ENCODE measurements at places on chromosomes 11 and 22.

GRCh38 chr11:27456795-27457329 is 15.7 kb downstream of the LGR4 start:
- DNase-seq: no peak

DNA sequence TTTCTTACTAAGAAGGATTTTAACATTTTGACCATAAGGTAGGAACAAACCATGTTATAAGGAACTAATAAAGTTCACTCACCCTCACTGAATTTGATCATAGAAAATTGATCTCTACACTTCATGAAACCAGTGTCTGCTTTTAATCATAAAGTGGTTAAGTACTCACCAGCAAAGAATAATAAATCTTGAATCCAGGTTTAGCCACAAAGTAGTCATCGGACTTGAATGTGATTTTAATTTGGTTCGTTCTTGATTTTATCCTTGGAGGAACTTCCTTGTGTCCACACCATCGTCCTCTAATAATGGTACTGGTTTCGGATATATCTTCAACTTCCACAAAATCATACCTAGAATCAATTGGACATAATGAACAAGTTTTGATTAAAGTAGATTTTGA is 40.5 kb upstream of the DDI1 start:
- no peak for DNase-seq

GRCh38 chr22:32378707-32379272 is 21.1 kb downstream of the RFPL3 start:
- no peak for DNase-seq

DNA sequence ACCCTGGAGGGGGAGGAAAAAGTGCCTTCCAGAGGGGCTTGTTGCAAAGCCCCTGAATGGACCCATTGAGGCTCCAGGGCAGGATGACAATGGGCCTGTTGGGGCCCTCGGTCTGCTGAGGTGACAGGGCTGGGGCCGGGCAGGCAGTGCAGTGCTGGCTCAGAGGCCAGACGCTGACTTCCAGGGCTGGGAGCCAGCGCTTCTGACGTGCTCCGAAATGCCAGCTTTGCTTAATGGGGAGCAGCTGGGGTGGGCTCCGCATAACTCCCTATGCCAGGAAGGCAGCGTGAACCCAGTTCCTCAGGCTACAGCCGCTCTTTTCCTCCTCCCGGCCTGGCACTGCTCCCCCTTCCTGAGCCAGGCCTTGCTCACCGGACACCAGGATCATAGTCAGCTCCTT is 17.7 kb downstream of the NAV2 start:
- DNase-seq: no peak

DNA sequence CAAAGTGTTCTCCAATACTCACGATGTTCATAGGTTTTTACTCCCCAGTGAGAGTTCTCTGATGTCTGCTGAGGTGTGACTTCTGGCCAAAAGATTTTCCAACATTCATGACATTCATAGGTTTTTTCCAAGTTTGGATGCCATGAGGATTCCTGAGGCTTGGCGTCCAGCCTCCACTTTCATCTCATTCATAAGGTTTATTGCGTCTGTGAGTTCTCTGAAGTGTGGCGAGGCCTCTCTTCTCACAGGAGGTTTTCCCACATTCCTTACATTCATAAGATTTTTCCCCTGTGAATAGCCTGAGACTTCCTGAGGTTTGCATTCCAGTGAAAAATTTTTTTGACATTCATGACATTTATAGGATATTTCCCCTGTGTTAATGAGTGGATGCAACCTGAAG is 1014.1 kb downstream of the LRRC4C start:
- DNase-seq: no peak

DNA sequence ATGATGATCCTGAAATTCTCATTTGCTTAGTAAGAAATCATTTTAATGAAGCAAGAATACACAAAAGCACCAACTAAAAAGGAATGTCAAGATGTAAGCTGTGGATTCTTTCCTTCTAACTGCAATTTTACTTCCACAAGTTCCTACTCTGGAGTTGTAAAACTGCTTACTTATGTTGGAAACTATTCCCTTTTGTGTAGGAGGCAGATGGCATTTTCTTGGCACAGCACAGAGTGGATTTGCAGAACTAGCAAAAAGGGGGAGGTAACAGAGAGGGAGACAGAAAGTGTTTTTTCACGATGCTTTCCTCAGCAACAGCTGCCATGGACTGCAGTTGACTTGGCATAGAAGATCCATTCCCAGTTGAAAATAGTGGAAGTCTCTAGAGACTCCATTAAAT is 1112.0 kb upstream of the RAG2 start:
- no peak for DNase-seq

DNA sequence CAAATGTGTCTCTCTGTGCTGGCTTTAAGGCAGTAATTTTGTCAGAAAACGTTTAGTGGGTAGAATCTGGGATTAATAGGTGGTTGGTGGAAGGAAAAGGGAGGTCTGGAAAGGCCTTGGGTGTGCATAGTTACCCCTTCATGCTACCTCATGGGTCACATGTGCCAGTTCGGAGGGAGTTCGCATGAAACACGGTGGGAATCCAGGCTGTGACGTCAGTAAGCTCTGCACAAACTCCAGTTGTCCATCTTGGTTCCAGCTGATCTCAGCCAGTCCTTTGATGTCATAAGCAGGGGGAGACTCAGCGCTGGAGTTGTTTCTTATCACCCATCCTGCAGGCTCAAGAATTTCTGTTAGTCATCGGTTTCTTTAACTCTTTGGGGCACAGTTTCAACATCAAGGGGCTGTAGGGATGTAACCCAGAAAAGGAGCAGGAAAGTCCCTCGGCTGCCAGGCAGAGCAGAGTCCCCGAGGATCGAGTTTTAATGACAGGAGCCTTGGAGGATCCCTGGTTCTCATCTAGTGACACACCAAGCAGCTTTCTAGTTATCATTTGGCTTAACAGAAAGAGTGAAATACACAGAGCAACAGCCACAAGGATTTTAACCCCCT is 28.9 kb downstream of the MOV10L1 start:
- DNase-seq: no peak

DNA sequence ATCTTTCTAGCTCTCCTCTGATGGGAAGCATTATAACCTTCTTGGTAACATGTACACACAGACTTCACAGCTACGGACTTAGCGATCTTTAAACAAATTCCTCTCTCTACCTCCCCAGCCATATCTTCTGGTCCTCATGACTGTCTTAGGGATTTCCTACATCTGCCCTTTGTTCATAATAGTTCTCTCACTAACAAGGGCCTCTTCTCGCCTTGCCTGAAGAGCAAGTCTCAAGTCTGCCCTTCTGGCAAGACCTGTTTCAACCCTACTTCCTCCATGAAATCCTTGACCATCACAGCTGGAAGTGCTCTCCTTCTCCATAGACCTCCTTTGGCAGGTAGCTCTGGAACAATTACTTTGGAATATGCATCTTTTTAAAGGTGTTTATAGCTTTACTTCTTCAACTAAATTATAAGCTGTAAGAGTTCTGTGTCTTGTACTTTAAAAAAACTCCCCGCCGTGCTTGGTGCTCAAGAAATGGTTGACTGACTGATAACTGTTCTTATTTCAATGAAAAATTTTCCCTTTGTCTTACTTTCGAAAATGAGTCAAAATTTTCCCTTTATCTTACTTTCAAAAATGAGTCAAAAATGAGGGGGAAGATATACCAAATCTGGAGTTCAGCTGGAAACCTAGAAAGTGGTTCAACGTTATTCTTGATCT is 34.7 kb downstream of the SNX19 start:
- DNase-seq: no peak

DNA sequence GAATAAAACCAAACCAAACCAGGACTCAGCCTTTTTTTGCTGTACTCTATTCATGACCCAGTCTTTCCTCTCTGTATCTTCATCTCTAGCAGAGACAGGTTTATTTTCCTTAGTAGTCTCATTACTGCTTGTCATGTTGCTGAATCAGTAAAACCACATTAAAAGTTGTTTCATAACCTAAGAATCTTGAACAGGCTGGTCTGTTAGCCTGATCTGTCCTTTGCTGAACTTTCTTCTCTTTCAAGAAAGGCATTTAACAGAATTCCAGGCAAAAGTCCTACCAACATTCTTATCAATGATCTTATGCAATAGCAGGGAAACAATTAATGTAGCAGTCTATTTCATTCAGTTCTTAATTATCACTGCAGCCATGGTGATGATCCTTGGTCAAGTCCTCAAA is 197.7 kb downstream of the CASP12 start:
- no peak for DNase-seq

- no peak for DNase-seq
These were observed 90.9 kb downstream of the MICAL2 start for GRCh38 chr11:12200991-12201985.

DNA sequence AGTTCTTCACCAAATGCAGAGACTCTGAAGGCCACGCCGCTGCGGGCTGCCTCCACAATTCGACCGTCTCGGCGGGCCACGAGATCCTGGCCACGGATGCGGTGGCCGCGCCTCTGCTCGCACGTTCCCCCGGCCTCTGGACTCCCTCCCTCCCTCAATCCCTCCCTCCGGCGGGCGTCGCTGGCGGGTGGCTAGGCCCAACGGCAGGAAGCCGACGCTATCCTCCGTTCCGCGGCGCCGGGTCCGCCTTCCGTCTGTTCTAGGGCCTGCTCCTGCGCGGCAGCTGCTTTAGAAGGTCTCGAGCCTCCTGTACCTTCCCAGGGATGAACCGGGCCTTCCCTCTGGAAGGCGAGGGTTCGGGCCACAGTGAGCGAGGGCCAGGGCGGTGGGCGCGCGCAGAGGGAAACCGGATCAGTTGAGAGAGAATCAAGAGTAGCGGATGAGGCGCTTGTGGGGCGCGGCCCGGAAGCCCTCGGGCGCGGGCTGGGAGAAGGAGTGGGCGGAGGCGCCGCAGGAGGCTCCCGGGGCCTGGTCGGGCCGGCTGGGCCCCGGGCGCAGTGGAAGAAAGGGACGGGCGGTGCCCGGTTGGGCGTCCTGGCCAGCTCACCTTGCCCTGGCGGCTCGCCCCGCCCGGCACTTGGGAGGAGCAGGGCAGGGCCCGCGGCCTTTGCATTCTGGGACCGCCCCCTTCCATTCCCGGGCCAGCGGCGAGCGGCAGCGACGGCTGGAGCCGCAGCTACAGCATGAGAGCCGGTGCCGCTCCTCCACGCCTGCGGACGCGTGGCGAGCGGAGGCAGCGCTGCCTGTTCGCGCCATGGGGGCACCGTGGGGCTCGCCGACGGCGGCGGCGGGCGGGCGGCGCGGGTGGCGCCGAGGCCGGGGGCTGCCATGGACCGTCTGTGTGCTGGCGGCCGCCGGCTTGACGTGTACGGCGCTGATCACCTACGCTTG is at the start of gene FUT4:
TSS of gene FUT4 (plus strand) at position 227 of the 951 bp plus-strand sequence. CDS start at position 440, 213 bp downstream.
- DNase-seq: peak; percentile 62

GRCh38 chr11:125887373-125888324 is at the start of gene HYLS1:
TSS of gene HYLS1 (plus strand) at chr11:125887668. CDS start at chr11:125899369, 11,701 bp downstream.
- DNase-seq: peak; percentile 97

DNA sequence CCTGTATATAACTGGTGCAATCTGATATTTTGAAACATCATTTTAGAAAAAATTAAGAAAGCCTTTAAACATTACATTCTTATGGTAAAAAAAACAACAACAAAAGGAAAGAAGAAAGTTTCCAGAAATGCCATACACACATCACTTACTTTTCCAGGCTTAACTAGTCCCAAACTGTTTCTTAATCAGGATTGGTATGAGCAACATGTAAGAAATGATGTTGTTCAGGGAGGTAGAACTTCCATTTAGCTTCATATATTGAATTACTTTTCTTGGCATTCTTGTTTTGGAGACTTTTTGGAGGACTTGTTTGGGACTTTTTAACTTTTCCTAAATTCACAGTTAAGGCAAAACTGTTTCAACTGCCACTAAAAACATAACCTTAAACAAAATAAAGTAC is 791.5 kb downstream of the METTL15 start:
- no peak for DNase-seq

DNA sequence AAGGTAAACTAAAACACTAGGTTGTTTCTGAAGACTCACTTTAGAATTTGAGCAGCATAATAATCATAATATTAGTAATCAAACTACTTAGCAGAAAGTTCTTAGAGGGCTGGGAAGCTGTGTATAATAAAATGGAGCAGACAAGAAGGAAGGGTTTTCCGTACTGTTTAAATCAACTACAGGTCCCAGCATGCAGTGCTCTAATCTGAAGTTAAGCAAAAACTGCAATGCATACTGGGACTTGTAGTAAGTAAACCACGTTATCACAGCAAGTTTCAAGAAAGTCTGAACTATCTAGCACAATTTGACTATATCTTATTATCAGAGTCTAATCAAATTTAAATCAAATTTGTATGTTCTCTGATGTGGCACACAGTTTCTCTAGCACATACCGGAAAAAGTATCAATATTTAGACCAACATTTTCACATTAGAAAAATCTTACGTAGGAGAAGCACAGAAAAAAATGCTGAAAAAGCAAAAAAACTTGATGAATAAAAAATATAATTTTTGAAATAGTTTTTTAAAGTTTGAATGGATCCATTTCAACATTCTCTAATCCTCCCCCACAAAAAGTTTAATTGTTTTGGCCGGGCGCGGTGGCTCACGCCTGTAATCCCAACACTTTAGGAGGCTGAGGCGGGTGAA is 8.2 kb downstream of the PHF21A start:
- no peak for DNase-seq

DNA sequence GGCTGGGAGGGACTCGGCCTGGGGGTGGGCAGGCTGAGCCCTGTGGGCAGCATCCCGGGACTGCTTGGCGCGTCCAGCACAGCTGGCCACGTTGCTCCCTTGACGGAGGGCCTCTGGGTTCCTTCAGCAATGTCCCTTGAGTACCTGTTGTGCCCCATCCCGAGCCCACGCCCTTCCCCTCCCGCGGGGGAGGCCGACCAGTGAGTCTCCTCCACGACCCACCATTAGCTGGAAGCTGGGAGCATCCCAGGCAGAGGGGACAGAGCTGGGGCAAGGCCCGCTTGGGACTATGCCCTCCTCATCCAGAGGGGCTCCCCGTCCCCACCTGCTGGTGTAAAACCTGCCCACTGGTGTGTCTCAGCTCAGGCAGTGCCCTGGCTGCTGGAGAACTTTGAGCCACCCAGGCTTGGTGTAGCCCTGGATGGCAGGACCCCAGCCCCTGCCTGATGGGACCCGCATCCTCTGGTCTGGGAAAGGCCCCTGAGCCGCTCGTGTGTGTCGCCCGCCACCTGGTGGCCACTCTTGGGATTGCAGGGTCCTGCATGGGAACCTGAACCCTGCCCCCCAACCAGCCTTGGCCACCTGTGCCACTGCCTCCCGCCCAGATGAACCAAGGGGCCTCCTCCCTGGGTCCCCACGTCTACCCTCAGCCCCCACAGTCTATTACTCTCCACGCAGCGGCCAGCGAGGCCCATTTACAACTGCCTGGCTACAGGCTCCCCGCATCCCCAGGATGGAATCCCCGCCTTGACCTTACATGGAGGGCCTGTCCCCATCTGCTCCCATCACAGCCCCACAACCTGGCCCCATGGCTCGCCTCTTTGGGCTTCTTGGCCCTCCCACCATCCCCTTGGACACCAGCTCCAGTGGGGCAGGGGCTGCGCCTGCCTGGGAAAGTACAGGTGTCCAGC is 16.6 kb upstream of the ARHGAP8 start:
- no peak for DNase-seq

- no peak for DNase-seq
These were observed at the start of gene NELL1 for GRCh38 chr11:20668844-20669819. TSS of gene NELL1 (plus strand) at chr11:20669586.

GRCh38 chr11:86755146-86755545 is 45.2 kb upstream of the PRSS23 start:
- no peak for DNase-seq

Measured in caudate nucleus (tissue), 63 donors.